ENCODE measurements at places on chromosomes 3 and 15.

DNA sequence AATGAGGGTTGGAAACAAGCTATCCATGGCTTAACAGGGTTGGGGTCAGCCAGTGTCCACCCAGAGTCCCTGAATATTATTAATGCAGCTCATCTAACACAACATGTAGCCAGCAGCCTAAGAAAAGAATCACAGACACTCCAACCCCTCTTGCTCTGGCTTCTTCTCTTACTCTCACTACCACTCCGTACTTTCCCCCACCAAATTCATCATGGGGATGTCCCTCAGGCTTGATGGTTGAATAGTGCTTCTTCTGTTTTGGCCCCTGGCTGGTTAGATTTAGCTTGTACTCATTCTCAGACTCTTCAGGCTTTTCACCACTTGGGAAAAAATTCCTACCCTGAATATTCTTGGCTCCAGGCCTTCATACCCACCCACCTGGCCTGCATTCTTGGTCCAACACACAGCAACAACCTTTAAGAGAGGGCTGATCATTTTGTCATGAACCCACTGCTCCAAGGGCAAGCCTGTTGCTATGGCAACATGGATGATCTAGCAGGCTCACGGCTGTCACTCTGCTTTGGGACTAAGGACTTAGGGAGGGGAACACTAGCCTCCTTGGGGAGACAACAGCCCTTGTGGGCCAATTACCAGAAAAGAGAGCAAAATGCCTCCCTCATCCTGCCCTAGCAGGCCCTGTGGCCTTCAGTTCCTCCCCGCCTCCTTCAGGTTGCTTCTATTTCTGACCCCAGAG, 9.4 kb upstream of the MED12L start:
- no peak for DNase-seq

GRCh38 chr3:168273917-168274316, 178.2 kb upstream of the GOLIM4 start:
- DNase-seq = no peak

- no peak for DNase-seq
Observed at GRCh38 chr15:100101426-100102089, 240.2 kb downstream of the ADAMTS17 start.

GRCh38 chr3:179819379-179819778, 166.5 kb downstream of the USP13 start:
- no peak for DNase-seq

DNA sequence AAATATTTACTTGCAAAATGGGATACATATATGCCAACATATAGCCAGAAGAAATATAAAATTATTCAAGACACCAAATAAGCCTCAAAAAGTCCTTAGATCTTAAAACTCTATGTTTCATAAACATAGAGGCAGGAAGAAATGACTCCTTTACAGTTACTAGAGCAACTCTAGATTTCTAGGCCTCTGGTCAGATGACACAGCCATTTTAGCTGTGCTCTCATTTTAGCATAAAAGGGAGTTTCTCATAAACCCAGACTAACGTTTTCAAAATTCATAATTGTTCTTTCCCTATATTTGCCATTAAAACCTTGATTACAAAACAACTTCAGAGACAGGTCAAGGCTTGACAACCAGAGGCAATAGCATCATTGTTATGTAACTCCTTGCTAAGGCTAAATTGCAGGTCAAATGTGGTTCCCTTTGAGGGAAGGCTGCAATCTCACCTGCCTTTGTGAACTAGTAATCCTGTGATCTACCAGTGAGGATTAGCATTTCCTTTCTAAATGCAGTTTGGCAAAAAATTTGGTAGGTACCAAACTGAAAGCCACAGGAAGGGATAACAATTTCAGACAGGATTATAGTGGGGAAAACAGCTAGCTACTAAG, 8.2 kb downstream of the THOC7 start:
- no peak for DNase-seq

Measured in activated CD4-positive, alpha-beta T cell treated with anti-CD3 and anti-CD28 coated beads, Interleukin-2, amount 10 ng/mL, durations not matched to agents 7 days and 5 days (primary cell).